Psoas muscle (tissue), 8 donors: ENCODE measurements at places on chromosomes 7 and 10.

DNA sequence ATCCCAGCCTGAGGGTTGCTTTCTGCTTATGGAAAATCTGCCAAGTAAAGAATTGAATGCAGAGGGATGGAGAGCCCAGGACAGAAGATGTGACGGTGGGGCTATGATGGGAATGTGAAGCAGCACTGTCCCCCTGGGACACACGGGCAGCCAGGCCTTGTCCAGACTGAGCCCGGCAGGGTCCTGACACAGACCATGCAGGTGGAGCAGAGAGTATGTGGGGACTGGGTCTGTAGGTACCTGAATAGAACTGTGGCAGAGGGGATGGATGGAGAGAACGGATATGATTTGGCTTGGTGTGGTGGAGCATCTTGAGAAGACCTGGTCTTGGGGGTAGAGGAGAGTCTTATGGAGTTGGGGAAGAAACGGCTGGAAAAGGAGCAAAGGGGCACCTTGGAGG lies 732 bp upstream of the LRRC18 start:
- no peak for DNase-seq

DNA sequence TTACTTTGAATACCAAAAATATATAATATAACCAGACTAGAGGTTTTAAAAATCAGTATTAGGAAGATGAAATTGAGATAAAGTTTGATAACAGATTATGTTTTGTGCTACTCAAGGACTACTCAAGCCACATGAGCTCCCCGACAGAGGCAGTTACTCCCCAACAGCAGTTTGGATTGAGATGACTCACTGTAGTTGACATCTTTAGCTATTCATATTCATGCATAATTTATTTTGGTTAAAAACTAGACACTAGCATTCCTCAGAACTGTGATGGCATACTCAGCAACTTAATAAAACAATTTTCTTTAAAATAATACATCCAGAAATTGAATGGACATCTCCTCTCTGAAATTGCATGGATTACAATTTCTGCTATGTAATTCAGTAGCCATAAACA lies 19.6 kb downstream of the PCLO start:
- no peak for DNase-seq

DNA sequence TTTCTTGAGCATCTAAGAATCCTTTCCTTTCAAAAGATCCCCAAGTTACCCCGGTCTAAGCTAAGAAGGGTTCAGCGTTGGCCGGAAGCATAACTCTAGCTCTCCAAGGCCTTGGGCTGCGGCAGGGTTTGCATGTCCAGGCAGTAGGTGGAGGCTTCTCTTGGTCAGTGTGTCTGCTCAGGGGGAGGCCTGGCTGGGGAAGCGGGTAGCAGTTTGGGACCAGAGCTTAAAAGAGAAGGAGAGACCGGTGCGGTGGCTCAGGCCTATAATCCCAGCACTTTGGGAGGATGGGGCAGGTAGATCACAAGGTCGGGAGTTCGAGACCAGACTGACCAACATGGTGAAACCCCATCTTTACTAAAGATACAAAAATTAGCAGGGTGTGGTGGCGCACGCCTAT lies 226.3 kb downstream of the MGMT start:
- DNase-seq = no peak

GRCh38 chr10:19968745-19969144 lies 152.5 kb downstream of the PLXDC2 start:
- DNase-seq = no peak

GRCh38 chr10:132503581-132504421 lies 33.8 kb upstream of the INPP5A start:
- DNase-seq = peak; percentile 48

DNA sequence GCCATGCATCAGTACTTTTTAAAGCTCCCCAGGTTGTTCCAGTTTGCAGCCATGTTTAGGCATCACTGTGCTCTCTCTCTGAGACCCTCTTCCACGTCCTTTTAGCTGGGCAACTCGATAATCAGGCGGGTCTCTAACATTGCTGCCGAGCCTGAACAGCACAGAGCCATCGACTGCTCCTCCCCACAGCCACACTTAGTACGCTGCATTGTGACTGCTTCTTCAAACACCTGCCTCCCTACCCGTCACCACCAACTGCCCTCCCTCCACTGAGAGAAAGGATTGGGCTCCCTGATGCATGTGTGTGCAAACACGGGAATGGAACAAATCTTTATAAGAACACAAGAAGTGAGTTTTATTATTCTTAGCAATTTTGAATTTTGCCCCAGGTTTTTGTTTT lies 11.4 kb upstream of the TACR2 start:
- no peak for DNase-seq

- DNase-seq = no peak
Measured at GRCh38 chr7:997404-998395, 14.7 kb downstream of the CYP2W1 start.
